HepG2 (cell line): ENCODE measurements at places on chromosomes 6 and 20.

DNA sequence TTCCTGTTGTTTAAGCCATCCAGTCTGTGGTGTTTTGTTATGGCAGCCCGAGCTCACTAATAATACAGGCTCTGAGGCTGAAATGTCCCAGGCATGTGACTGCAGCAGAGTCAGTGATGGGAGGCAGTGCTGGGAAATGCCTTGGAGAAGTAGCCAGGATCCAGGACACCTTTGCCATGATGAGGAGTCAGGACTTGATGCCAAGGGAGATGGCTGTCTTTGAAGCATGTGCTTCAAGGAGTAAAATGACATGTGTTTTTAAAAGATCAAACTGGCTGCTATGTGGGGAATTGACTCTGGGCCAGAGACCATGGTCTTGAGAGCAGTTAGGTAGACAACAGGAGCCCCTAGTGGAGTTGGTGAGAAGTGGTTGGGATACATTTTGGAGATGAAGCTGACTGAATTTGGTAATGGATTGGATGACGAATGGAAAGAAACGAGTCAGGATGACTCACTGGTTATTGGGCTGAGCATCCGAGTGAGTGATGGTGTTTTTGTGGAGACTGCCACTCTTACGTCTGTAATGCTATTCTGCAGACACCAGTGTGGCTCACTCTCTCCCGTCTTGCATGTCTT, 322.2 kb downstream of the PLCB1 start:
- peak; percentile 65 for DNase-seq

DNA sequence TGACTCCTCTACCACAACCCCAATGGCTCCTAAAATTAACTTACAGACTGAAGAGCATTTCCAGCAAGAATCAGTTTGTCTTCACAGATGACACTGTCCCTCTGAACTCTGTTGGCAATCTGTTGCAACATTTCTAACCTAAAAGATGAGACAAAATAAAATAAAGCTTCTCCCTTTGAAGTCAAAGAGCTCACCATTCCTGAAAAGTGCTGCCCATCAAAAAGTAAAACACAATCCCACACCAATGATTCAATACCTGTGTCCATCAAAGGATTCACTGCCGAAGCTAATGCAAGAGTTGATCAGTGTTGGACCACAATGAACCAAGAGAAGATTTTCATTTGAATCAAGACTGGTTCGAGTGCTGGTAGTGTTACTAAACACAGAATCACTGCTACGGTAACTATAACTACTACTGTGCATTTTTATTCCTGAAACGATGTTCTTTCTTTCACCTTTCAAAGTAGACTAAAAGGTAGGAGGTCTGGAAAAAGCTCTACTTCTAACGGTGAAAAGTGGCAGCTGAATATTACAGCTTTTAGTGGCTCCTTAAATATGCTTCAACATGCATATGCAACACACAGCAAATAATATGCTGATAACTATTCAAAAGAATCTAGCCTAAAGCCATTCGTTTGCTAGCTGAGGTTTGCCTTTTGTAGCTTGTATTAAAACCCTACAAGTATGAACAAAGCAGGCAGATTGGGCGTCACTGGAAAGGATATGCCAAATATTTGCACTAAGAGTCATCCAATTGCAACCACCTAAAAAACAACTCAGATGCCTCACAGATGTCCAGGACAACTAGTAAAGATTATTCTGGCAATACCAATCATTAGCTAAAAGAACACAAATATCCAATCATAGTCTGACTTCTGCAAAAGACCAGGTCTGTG, at the start of gene DST:
DST (minus strand) TSS at position 524 of the 896 bp plus-strand sequence.
- peak; percentile 81 for DNase-seq

GRCh38 chr6:69284176-69284730, 512.6 kb downstream of the LMBRD1 start:
- no peak for DNase-seq

GRCh38 chr20:31826074-31826473, 6.9 kb downstream of the MYLK2 start:
- no peak for DNase-seq

GRCh38 chr6:25218346-25218745, 60.8 kb upstream of the CARMIL1 start:
- DNase-seq: no peak

- no peak for DNase-seq
Observed at GRCh38 chr20:45163083-45163803, 11.5 kb upstream of the PI3 start.

- no peak for DNase-seq
Observed at GRCh38 chr6:91464718-91465117, 877.8 kb upstream of the MAP3K7 start.

- DNase-seq: no peak
Observed at GRCh38 chr6:88519301-88520016, 353.3 kb upstream of the CNR1 start.

DNA sequence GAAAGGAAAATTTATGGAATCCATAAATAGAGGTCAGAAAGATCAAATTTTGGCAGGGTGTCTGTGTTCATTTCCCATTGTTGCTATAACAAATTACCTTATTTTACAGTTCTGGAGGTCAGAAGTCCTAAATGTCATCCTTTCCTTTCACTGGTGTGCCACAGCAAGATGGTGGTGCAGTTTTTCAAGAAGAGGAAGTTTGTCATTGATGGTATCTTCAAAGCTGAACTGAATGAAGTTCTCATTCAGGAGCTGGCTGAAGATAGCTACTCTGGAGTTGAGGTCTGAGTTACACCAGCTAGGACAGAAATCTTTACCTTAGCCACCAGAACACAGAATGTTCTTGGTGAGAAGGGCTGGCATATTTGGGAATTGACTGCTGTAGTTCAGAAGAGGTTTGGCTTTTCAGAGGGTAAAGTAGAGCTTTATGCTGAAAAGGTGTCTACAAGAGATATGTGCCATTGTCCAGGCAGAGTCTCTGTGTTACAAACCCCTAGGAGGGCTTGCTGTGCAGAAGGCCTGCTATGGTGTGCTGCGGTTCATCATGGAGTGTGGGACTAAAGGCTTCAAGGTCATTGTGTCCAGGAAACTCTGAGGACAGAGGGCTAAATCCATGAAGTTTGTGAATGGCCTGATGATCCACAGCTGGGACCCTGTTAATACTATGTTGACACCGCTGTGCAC, 7.2 kb upstream of the CCNC start:
- no peak for DNase-seq

DNA sequence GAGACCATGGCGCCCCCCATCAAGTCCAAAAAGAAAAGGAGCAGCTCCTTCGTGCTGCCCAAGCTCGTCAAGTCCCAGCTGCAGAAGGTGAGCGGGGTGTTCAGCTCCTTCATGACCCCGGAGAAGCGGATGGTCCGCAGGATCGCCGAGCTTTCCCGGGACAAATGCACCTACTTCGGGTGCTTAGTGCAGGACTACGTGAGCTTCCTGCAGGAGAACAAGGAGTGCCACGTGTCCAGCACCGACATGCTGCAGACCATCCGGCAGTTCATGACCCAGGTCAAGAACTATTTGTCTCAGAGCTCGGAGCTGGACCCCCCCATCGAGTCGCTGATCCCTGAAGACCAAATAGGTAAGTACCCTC, 41.7 kb upstream of the NAA20 start:
- no peak for DNase-seq

DNA sequence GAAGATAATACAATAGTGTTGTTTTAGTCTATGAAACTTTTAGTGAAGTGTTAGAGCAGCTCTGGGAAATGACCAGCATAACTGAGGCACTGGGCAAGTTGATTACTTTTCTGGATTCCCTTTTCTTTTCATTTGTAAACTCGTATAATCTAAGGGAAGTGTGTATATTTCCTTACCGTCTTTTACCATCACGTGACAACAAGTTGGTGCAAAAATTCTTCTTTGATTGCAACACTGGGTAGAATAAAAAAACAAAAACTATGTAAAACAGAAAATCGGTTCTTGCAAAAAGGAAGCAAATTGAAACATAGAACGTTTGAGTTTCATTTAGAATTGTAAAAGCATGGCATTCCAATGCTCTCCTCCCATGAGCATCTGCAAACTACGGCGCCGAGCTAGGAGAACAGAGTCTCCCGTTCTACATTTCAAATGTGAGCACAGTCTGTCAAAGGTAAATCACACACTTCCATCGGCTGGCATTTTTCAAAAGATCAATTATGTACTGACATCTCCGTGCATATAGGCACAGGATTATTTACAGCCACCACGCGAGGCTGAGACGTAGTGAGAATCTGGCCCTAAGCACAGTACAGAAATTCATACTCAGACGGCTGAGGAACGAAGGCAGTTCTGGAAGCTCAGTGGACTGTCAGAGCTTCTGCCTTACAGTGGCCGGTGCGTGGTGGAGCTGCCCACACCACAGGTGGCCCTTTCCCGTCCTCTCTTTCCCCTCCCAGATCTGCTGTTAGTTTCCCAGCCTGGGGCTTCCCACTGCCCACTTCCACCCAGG, 314.0 kb downstream of the BMP7 start:
- no peak for DNase-seq

DNA sequence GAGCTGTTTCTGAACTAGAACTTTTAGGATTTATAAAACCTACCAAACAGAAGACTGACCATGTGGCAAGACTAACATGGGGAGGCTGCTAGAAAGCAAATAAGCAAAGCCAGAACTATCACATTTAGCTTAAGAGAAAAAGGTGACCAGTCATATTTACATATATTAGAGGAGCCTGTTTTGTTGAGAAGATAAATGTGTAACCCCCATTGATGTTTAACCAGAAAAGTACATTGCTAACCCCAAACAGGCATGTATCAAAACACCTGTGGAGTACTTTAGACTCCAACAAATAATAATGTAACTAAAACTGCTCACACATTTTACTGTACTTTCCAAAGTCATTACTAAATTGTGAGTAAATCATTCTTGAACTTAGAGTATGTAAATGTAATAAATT, 35.0 kb downstream of the AKIRIN2 start:
- no peak for DNase-seq

GRCh38 chr6:65638047-65638831, 68.8 kb downstream of the EYS start:
- DNase-seq: peak; percentile 45

DNA sequence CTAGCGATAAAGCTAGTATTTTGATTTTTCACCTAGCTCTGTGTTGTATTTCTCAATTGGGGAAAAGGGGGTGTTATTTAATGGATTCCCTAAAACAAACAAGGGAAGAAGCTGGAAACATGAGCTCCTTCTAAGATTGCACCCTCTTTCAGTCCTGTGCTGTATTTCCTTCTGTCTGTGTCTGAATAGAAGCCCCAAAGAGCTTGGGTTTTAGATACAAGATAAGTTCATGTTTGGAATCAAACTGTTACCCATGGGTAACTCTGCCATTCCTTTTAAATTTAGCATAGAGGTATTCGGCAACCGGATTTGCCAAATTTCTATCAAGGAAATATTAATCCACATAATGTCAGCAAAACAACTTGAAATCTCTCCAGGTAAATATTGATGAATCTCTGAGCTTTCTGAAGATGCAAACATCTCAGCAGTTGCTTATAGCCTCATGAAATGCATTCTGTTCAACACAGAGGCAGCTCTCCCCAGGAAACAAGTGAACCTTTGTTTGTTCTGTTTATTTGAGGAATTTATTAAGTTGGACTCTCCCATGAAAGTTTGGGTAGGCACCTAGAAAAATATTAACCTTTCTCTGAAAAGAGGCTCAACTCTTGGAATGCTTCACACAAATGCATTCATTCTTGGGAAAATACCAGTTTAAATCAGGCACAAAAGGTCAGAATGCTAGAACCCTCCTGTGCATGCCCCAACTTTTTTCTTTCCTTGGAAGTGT, 9.9 kb upstream of the SCGN start:
- DNase-seq: peak; percentile 96

- DNase-seq: no peak
Observed at GRCh38 chr6:89328976-89329375, 13.9 kb upstream of the GABRR2 start.

DNA sequence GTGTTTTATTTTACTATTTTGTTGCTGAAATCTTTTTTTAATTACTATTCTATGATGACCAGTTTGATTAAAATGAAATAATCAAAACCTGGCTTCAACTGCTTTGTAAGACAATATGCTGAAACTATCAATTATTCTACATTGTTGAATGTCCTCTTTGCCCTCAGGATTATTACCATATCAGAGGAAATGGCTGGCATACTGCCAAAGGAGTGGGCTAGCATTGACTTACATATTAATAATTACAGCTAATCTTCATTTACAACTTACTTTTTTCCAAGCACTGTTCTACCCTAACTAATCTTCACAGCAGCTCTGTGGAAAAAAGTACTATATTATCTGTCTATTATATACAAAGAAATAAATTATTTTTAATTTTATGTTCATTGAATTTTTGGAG, 560.5 kb downstream of the BCKDHB start:
- DNase-seq: no peak

GRCh38 chr6:43469947-43470346, 7.4 kb upstream of the TJAP1 start:
- DNase-seq: no peak

DNA sequence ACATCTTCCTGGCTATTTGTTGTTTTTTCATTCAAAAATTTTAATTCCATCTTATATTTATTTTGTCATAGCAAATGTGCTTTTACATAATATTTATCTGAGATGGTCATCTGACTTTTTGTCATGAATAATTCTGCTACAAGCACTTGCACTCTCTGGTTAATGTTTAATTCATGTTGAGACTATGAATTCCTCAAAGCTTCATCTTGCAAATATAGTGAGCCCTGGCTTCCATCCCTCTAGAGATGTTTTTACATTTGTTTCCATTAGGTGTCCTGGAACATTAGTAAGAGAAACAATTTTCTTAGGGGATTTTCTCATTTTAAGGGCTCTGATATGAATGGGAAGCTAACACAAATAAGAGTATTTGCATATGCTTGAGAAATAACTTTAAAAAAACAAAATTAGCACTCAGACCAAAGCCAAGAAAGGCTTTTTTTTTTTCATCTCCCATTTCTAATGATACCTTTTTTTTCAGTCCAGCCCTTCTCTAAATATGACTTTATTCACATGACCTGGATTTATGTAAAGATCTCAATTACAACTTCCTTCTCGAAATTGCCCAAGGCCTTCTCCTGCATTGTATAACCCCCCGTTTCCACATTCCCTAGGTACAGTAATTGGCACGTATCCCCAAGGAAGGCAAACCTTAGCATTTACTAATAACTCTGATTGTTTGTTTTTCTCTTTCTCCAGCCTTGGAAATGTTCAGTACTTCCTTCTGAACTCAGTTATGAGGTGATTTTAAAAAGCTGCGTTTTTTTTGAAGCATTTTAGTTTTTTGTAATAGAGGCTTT, 797.0 kb upstream of the GJE1 start:
- DNase-seq: no peak

DNA sequence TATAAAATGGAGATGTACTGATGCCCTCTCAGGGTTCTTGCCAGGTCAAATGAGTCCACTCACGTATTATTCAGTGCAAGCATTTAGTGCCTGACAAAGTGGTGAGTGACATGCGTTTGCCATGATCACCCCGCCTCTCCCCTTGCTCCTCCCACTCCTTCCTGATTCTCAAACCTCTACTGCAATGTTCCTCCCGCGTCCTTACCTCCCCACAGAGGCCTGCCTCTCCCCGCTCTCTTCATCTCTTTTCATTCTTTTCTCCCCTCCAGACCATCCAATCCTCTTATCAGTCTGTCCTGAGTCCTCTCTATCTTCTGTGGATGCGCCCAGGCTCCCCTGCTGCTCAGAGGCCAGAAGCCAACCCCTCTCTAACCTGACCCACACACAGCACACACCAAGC, 40.7 kb downstream of the KCNK5 start:
- DNase-seq: no peak

GRCh38 chr20:10553326-10553984, 118.3 kb downstream of the SLX4IP start:
- DNase-seq: peak; percentile 84

- no peak for DNase-seq
Observed at GRCh38 chr20:41007481-41007880, 21.1 kb upstream of the TOP1 start.

GRCh38 chr6:136947037-136947436, 24.9 kb downstream of the SLC35D3 start:
- DNase-seq: no peak
